ENCODE measurements at places on chromosomes 3 and 15.

- no peak for DNase-seq
Measured at GRCh38 chr3:193292386-193292785, 51.4 kb downstream of the PLAAT1 start.

DNA sequence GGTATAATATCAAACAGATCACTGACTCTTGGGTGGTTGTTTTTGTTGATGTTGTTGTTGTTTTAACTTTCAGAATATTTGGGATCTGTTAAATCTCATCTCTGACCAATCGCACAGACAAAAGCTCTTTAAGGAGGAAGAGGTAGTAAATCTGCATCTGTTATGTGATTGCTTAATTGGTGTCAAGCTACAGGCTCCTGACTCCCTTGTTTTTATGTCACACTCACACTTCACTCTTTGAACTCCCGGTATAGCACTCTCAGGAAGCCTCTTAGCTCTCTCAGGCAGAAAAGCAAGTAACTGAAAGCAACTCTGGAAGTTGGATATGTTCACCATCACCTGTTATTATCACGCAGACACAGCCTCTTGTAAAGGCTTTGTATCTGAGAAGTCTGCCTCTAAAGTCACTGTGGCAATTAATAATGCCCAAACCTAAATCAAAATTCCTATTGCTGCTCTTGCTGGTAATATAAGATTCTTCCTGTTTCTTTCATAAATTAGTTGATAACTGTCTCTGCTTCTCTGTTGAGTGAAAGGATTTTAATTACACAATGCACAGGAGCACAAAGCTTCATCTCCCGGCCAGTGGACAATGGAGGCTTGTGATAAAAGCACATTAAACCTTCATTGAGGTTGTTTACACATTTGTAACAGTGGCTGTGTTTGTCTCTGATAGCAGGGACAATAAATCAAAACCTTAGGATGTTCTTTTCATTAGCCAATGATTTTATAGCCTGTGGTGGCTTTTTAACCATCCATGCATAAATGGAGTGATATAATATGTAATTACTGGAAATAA, 576.7 kb downstream of the MFSD1 start:
- DNase-seq, result no peak

- peak; percentile 8 for DNase-seq
Measured at GRCh38 chr3:85801955-85802354, 843.2 kb downstream of the CADM2 start.

DNA sequence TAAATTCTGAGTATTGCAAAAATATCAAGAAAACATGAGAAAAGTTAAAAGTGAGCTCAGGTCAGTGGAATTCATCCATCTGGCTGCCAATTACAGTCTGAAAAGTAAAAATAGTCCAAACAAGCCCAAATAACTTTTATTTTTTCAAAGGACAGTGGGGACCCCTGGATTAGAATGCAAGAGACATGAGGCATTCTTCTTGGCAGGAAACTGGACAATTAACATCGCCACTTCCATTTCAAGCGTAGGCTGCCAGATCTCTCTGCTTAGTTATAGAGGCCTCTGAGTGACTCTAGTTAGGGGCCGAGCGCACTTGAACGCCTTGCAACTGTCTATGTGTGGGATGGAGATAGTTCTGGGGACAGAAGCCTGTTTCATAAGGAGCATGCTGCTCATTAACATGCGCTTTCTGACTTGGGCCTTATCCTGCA, 189.1 kb downstream of the GHSR start:
- DNase-seq, result no peak

- DNase-seq, result no peak
Measured at GRCh38 chr15:70576696-70577095, 186.7 kb downstream of the UACA start.

DNA sequence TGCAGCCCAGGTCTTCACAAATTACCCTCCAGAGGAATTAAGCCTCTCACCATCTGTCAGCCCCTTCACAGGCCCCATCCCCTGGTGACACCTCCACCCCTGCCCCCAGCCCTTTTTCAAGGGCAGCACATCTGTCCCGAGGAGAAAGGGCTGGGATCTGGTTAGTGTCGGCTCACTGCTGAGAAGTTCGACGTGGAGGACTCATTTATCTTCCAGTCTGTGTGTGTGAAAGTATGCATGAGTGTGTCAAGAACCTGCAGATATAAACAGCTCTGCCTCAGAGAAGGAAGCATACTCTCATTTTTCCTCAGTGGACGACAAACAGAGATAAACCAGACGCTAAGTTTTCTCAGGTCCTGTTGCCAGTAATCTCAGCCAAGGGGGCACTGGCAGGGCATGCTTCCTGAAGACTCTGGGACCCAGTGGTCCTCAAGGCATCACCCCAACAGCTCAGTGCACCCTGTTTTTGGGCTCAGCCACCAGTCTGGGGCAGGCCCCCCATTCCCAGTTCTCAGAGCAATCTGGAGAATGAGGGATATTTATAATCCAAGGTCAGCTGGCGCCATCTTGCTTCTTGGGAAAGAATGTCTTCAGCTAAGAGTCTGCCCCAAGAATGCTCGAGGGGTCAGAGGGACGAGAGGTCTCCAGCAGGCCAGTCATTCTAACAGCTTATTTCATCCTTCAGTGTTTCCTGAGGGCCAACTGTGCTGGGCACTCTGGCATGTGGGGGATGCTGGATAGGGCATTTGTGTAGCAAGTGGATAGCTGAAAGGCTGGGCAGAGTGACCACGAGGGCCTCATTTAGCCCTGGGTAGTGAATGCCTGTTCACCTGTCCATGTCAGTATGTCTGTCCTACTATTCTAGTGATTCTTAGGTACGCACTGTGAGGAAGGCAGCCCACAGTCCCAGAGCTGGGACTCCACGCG, 73.6 kb downstream of the ADCY5 start:
- DNase-seq, result no peak

DNA sequence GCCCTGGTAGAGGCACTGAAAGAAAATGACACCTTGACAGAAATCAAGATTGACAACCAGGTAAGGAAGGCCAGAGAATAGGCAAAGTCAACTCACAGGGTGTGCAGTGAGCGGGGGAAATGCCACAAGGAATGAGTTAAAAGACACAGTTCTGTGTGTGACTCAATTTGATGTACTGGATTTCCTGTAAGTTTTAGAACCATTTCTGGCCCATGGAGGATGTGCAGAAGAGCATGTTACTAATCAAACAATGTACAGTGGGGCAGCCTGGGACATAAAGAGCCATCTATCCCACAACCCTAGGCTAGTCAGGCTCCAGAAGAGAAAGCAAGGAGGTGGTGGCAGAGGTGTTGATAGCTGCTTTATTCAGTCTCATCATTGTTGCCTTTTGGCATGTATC, 31.2 kb upstream of the TMOD3 start:
- no peak for DNase-seq

- no peak for DNase-seq
Measured at GRCh38 chr3:112302881-112303763, 9.1 kb upstream of the SLC9C1 start.

DNA sequence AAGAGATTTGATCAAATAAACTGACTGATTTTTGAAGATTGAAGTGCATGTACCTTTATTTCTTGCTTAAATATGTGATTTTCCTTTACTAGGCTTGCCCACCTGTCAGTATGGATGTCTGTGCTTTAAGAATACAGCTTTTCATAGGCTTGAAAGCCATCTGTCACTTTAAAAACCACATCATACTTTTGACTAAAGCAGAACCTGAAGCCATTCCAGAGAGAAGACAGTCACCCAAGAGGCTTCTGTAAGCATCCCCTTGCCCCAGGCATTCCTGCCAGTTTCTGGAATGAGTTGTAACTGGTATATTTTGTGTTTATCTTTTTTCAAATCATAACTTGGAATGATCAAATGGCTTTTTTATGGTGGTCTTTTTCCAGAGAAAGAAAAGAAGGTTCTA, 24.0 kb downstream of the HPS3 start:
- DNase-seq, result no peak

- DNase-seq, result no peak
Measured at GRCh38 chr3:57764794-57765193, 8.7 kb downstream of the SLMAP start.

- DNase-seq, result no peak
Measured at GRCh38 chr3:35500641-35501350, 138.5 kb upstream of the ARPP21 start.

GRCh38 chr15:78904599-78905358, 32.1 kb downstream of the MORF4L1 start:
- DNase-seq, result no peak

- no peak for DNase-seq
Measured at GRCh38 chr3:41120460-41120859, 78.8 kb upstream of the CTNNB1 start.

GRCh38 chr15:76502678-76503077, 166.1 kb downstream of the ISL2 start:
- no peak for DNase-seq

- no peak for DNase-seq
Measured at GRCh38 chr3:36814066-36814717, 49.8 kb upstream of the DCLK3 start.
